ENCODE measurements at places on chromosomes 2 and 18.

GRCh38 chr2:237280229-237280628 lies 133.7 kb downstream of the COL6A3 start:
- DNase-seq = no peak

DNA sequence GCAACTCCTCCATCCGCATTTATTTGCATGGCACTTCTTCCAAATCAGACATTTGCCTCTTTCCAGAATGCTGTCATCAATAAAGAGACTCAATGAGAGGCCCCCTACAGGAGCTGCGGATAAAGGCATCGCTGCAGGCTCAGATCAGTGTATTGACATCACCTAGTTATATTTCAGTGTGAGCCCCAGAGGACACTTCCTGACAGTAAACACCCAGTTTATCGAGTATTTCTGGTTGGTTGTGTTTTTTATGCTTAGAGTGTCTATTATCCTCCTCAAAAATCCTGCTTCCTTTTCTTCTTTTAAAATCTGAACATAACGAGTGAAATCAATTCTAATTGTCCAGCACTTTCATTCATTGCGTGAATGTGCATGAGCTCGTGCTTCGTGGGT lies 38.8 kb downstream of the NRP2 start:
- no peak for DNase-seq

GRCh38 chr2:69306822-69307578 lies 80.0 kb downstream of the GFPT1 start:
- peak; percentile 96 for DNase-seq

DNA sequence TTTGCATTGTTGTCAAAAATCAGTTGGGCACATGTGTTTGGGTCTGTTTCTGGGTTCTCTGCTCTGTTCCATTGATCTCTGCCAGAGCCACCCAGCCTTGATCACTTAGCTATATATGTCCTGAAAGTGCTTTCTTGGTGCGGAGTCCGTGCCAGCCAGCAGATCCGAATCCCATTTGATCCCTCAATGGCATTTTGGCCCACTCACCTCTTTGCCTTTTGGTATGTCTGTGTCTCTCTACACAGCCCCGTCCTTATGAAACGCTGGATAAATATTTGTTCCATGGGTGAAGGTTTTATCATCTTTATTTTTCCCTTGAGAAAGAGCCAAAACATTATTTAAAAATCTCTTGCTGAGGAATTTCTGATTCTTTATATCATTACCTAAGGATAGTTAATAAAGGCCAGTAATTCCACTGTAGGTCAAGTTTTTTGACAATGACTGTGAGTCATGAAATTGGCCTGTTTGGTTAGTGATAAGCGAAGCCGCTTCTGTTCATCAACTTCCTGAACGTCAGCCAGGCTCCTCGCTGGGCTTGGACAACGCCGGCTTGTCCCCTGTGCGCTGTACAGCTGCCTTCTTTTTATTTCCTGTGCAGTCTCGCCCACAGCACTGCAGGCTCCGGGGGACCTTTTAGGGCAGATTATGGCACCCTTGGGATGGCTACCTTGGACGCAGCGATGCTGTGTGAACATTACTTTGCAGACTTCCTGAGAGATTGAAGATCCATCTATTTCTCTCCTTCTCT lies 24.9 kb downstream of the MTCL1 start:
- no peak for DNase-seq

Data from esophagus muscularis mucosa (tissue), 4 donors.